Cardiac muscle cell (in vitro differentiated cells and primary cell): ENCODE measurements at places on chromosomes 1 and 21. TPM values are rescaled to one million over a fixed set of nuclear protein-coding genes. Genes with fewer than 3 reads are reported as not detected.
A peak's percentile ranks its signal among the peaks of the same experiment; 100 is the strongest.

DNA sequence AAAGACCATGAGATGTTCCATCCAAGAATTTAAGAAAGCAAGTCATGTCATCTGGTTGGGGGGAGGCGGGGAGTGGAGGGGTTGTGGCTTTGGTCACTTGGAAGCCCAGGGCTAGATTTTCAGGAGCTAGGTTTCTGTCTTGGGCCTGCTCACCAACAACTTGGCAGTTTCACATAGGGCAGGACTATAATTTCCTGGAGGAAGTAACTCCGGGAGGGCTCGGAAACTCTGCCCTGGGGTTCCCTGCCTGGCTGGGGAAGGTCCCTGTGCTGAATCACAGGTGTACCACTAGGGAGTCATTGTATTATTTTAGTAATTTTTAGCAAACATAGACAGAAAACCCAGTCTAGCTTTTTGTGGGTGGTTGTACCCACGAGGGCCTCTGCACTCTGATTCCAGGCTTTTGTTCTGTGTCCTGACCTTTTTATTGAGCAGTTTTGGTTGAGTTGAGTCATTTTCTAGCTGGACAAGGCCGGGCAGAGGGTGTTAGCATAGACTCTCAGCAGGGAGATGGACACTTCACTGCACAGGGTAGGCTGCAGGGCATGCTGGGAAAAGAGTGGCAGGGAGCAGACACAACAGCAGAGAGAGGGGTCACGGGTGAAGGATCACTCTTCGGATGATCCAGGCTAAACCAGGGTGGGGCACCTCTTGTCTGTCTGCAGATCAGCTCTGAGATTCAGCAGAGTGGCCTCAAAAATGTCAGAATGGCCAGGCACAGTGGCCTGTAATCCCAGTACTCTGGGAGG lies 144.7 kb downstream of the GRIK3 start:
- DNase-seq: no peak

- DNase-seq: no peak
Observed at GRCh38 chr1:234572966-234573365, 37.0 kb downstream of the IRF2BP2 start.

CHIT1 gene
- total RNA-seq: 0.03 TPM in 1 of 2 replicates, not detected in the other

ACTL8 gene
- 0.28 TPM in 1 of 2 replicates, not detected in the other for total RNA-seq

GRCh38 chr1:228410015-228410414 lies 3.4 kb upstream of the TRIM11 start:
- DNase-seq: peak; percentile 65

- no peak for DNase-seq
Observed at GRCh38 chr1:59046134-59046533, 250.8 kb upstream of the FGGY start.

DNA sequence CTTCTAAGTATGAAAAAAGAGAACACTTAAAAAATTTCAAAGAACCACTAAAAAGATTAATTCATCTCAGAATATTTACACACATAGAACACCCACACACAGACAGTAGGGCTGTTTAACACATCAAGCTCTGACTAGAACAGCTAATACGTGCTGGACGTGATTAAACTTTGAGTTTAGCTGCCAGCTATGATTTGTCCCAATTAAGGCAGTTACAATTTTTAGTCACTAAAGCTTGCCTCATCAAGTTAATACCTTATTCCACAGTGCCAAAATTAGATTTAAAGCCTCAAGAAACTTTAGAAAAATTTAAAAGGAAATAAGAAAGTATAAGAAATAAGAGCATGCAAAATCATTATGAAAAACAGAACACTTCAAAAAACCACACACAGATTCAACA lies 18.9 kb downstream of the SLC16A1 start:
- DNase-seq: no peak
